Left kidney (tissue), 8 donors: ENCODE measurements at places on chromosomes 12 and 14. TPM values are rescaled to one million over a fixed set of nuclear protein-coding genes. Genes with fewer than 3 reads are reported as not detected.

GRCh38 chr12:120658286-120659150 is 18.1 kb downstream of the CABP1 start:
- DNase-seq, result no peak

DNA sequence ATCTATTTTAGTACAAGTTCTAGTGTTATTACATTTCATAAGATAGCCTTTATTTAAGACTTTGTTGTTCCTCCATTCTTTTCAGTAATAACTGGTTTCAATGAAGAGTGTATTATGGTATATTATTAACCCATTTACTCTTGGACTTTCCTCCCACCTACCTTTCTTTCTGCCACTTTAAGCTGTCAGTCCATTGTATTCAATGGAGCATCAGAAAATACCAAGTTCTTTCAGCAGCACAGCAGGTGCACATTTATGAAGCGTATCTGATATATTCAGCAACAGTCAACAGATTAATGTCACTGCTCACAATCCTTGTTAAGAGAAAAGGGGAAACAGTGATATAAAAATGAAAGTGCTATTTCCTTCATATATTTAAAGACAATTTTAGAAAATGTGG is 660.9 kb downstream of the C12orf50 start:
- DNase-seq, result peak; percentile 7

- DNase-seq, result no peak
These were observed 1415.2 kb downstream of the AACS start for GRCh38 chr12:126480451-126480850.

SPIC gene
- not detected for polyA plus RNA-seq

- DNase-seq, result no peak
These were observed 490 bp downstream of the RILPL1 start for GRCh38 chr12:123532808-123533649.

GRCh38 chr12:31019561-31019960 is 54.1 kb upstream of the DDX11 start:
- DNase-seq, result no peak

GDF3 gene
- polyA plus RNA-seq, result 0.48 TPM

DNA sequence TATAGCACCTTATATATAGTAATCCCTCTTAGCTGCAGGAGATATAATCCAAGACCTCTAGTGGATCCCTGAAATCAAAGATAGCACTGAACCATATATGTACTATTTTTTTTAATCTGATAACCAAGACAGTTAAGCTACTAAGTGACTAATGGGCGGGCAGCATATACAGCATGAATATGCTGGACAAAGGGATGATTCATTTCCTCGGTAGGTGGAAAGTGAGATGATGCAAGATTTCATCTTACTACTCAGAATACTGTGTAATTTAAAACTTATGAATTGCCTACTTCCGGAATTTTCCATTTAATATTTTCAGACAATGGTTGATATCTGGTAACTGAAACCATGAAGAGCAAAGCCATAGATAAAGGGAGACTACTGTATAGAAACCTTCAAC is 36.2 kb downstream of the PRMT8 start:
- DNase-seq, result no peak

CLMN gene
- 32.8 TPM for polyA plus RNA-seq

SMOC1 gene
- 1.7 TPM for polyA plus RNA-seq

DNA sequence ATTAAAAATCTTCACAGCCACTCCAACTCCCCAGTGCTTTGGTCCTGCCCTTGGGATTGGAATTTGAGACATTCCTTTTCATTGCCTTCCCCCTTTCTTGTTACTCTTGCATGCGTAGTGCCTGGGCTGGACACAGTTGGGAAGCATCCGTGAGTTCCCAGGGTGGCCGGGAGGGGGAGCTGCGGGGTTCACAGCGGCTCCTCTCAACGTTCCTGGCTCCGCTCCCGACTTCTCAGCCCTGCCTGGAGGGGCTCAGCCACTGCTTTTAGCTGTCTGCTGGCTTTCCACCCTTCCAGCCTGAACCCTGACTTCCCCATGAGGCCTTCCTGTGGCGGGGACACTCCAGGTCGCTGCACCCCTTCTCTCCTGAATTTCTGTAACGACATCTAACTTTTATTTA is 3.2 kb downstream of the TEX52 start:
- peak; percentile 77 for DNase-seq

KLHL28 gene
- polyA plus RNA-seq, result 17.5 TPM

ADAM20 gene
- 0.38 TPM for polyA plus RNA-seq

- DNase-seq, result peak; percentile 47
These were observed 564 bp downstream of the ATXN3 start for GRCh38 chr14:92105893-92106142.

- DNase-seq, result no peak
These were observed 3.4 kb upstream of the MRPS35 start for GRCh38 chr12:27707216-27707615.

- no peak for DNase-seq
These were observed 141.6 kb downstream of the ATP23 start for GRCh38 chr12:58082996-58083395.

GRCh38 chr12:94872671-94872970 is 130.9 kb downstream of the NDUFA12 start:
- DNase-seq, result no peak

- DNase-seq, result peak; percentile 38
These were observed 1322.3 kb upstream of the SEL1L start for GRCh38 chr14:82855912-82856391.

DNA sequence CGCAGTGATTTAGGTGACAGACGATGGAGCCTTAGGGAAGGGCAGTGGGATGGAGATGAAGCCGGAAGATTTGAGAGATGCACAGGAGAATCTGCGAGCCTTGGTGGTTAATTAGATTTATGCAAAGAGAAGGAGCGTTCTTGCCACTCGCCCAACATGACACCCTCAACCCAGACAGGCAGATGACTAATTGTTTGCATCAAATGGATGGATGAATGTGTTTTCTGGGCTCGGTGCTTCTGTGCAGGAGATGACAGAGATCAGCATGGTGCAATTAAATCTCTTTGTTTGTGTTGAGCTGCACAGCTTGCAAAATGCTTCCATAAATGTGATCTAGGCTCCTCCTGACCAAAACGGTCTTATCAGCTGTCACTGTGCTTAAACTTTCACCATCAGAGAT is 202.3 kb upstream of the PRMT8 start:
- no peak for DNase-seq

GRCh38 chr12:75137896-75138295 is 71.7 kb downstream of the KCNC2 start:
- DNase-seq, result no peak

DNA sequence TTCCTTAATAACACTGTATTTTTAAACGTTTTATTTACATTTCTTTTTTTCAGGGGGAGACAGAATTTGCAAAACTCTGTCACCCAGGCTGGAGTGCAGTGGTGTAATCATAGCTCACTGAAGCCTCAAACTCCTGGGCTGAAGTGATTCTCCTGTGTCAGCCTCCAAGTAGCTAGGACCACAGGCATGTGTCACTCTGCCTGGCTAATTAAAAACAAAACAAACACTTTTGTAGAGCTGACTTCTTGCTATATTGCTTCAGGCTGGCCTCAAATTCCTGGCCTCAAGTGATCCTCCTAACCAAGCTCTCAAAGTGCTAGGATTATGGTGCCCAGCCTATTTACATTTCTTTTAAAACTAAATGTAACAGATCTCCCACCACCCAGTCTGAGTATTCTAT is 12.7 kb downstream of the CPSF6 start:
- no peak for DNase-seq

- DNase-seq, result no peak
These were observed 35.7 kb upstream of the HIF1A start for GRCh38 chr14:61659582-61659981.

DNA sequence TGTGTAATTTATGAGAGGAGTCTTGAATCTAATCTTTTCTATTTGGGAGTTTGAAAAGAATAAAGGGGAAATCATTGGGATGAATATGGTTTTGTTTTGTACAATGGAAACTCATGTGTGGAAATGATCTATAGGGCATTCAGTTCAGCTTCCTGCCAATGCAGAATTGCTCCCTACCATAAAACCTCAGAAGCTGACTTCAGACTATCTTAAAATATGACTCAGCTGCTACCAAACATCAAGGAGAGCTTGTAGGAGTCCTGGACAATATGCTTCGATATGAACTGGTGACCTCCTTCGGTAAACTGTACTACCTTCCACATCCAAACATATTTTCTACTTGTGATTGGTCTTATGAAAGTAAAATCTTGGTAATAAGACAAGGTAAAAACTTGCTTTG is 160.6 kb downstream of the CAPZA3 start:
- DNase-seq, result no peak

RBP5 gene
- 54.0 TPM for polyA plus RNA-seq

DNA sequence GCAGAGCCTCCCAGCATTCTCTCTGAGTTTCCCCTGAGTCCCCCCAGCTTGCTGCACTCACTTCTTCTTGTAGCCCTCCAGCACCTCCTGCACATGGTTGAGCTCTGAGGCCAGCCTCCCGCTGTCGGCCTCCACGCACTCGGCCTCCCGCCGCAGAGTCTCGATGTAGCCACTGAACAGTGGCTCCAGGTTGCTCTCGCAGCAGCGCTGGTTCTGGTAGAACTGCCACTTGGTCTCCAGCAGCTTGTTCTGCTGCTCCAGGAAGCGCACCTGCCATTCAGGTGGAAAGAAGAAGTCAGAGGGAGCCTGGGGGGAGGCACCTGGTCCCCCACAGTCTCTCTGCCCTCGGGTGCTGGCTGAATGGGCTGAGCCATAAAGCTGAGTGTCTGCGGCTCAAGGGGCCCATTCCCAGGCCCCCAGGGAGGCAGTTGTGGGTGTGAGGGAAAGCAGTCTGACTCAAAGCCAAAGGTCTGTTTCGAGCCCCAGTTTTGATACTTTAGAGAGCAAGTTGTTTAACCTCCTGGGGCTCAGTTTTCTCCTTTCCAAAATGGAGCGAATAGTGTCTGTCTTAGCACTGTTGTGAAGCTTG is 2.3 kb downstream of the KRT85 start:
- DNase-seq, result no peak

DNA sequence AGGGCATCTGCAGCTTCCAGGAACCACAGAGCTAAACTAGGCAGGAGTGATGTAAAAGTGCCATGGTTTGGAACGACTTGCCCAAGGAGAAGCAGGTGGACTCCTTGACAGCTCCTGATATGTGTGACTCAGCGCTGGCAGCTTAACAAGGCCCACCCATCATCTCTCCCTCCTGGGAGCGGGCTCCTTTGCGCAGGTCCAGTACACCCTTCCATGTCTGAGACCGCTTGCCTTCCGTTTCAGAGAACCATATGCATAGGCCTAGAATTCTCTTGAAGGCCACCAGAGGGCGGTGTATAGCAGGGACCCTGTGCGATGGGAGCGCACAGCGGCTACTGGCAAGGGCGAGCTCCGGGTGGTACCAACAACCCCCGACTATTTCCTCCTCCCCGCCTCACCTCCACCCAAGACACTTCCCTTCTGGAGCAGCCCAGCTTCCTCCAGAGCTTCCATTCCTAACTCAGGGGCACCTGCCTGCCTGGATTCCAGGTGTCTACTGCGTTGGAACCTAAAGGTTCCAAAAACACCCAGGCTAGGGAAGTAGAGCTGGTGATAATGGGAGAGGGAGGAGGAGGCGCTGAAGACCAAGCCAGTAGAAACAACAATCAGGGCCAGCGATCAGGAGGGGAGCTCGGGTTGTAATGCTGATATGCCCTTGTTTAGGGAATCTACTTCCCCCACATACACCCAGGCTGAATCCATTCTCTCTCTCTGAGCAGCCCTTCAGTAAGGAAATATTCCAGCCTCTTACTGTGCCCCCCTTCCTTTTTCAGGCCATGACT is 6.3 kb downstream of the DHH start:
- peak; percentile 85 for DNase-seq

DNA sequence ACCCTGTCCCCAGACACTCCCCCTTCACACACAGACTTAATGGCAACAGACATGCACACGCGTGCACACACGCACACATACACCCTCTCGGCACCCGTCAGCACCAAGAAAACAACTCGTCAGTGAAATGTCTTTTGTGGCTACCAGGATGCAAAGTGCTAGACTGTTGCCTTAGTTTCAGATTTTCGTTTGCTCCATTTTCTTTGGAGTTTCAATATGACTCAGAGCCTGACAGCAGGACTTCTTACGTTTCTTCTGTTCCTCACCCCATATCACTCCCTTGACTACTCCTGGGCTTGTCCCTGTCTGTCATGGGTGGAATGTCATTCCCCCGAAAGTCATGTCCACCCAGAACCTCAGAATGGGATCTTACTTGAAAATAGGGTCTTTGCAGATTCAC is 182.9 kb downstream of the GLT1D1 start:
- DNase-seq, result no peak
